ENCODE measurements at places on chromosomes 16 and 17.

- DNase-seq = peak; percentile 91
These were observed 102.6 kb downstream of the ZNF778 start for GRCh38 chr16:89319886-89320781.

DNA sequence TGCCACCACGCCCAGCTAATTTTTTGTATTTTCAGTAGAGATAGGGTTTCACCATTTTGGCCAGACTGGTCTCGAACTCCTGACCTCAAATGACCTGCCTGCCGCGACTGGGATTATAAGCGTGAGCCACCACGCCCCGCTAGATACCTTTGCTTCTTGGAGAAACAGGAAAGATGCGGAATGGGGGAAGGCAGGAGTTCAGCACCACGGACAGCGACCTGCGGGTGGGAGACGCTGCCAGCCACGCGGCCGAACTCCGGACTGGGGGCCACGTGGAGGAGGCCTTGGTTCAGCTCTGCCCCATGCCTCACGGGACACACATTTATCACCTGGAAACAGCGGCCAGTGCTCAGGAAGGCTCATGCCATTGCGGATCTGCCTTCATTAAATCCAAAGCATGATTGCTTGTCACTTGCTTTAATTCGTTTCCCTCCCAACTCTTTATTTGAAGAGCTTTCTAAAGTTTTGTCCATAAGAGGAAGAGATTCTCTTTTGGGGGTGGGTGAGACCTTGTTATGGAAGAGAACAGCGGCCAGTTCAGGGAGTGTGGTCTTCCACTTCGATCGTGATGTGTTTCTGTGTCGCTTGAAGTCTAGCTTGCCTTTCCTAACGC is 219.9 kb downstream of the ENGASE start:
- peak; percentile 27 for DNase-seq

DNA sequence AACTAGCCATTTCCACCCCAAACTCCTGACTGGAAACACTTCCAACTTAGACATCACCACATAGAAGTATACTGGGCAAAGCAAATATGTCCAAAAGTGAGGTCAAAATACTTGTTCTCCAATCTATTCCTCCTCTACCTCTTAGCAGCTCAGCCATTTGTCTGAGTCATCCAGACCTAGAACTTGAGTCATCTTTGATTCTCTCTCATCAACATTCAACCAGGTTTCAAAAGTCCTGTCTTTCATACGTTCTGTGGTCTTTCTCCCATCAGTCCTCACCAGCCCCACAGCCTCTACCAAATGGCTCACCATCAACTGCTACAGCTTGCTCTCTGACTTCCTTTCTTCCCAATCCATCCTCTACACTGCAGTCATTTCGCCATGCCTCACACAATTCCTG is 6.8 kb downstream of the ANKFY1 start:
- peak; percentile 58 for DNase-seq

DNA sequence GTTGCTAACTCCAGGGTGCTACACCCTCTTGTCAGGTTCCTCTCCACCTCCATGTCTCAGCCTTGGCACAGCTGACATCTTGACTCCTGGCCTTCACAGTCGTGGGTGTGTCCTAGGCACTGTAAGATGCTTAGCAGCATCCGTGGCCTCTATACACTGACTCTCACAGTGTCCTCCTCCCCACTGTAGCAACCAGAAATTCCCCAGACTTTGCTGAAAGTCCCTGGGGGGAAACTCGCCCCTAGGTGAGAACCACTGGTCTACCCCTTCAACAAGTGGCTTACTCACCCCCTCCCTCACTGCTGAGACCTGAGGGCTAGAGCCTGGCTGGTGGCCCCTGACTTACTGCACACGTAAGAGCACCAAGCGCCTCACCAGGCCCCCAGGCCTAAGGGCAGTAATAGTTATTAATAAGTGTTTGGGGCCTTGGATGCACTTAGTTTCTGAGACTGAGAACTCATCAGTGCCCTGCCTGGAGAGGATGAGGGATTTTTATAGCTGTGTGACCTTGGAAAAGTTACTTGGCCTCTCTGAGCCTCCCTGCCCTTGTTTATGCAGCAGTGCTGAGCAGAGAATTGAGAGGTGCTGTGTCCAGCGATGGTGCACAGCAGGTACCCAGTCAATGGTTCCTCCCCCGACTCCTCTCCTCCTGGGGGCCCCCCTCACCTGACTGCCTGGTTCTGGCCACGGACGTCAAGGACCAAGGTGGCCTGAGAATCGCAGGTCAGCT is 67.1 kb downstream of the RMI2 start:
- DNase-seq = no peak

- DNase-seq = no peak
These were observed 4.2 kb downstream of the CDR2 start for GRCh38 chr16:22370038-22370820.

GRCh38 chr16:83045790-83046189 is 419.0 kb downstream of the CDH13 start:
- DNase-seq = no peak

DNA sequence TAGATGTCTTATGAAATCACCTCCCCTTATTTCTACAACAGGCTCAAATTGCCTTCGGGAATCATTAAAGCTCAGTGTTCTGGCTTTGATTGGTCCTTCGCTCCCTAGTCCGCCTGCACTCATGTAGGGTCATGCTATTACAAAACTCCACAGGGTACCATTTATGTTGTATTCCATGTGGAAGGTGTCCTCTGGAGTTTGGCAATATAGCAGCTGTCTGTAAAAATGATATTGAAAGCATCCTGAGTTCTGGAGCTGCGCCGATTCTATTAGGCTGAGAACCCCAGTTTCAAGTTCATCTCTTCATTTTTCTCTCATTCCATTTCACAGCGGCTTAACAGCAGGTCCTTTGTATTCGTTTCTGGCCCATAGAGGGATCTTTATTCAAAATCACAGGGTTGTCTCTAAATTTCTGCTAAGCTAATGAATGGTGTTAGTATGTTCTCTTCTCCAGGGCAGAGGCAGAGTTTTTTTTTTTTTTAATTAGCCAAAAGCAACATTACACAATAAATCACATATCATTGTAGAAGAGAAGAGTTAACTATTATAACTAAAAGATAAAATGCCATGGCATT is 71.9 kb upstream of the TEKT1 start:
- no peak for DNase-seq

GRCh38 chr17:28716740-28717577 is 709 bp downstream of the RAB34 start:
- no peak for DNase-seq

GRCh38 chr17:41404024-41404671 is 6.7 kb upstream of the KRT31 start:
- DNase-seq = peak; percentile 100

DNA sequence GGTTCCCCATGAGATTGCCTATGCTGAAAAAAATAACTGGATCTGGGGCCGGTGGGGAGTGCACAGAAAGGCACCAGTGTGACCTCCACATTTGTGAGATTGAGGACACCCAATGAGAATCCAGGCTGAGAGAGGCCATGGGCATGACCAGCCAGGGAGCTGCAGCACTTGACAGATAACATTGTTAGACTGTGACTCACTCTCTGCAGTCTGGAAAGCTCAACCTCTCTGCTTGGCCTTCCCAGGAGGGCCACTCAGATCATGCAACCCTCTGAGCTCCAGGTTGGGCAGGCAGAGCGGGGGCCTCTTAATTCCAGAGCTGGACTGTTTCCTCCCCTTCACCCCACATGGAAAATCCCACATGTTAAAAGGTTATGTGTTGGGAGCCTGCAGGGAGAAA is 30.1 kb downstream of the FZD2 start:
- DNase-seq = peak; percentile 93

GRCh38 chr17:61422116-61422799 is 22.6 kb downstream of the TBX2 start:
- peak; percentile 41 for DNase-seq

DNA sequence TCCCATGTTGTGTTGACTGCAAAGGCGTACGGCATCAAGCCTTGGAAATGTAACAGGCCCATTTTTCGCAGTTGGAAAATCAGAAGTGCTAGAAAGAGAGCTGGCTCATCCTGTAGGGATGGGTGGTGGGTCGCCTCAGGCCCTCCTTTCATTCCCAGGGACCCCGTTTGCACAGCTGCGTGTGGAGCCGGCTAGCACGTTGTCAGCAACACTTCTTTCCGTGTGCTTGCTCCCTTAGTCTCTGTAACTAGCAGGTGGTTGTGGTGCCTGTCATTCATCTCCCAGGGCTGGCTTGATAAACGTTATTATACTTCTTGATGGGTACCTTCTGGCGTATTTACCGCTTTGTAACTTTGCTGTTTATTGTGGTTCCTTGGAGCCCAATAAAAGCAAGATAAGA is 239.0 kb upstream of the CACNG5 start:
- DNase-seq = no peak

DNA sequence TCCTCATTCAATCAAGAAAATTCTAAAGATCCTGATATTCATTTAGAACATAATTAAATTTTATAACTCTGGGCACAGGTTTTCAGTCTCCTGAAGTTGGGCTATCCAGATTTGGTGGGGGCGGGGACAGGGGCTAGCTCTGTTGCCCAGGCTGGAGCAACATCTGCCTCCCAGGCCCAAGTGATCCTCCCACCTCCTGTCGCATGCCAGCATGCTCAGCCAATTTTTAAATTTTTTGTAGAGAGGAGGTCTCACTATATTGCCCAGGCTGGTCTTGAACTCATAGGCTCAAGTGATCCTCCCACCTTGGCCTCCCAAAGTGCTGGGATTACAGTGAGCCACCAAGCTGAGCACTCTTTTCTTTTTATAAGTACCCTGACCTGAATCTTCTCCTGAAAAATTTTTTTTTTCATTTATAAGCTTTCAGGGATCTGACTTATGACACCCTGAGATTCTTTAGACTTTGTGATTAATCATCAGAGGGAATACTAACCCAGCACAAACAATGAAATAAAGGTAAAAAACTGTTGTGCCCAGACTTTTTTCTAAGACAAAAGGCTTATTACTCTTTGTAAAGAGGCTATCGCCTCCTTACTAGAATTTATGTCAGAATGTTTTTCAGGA is 62.6 kb downstream of the TUBD1 start:
- peak; percentile 67 for DNase-seq

DNA sequence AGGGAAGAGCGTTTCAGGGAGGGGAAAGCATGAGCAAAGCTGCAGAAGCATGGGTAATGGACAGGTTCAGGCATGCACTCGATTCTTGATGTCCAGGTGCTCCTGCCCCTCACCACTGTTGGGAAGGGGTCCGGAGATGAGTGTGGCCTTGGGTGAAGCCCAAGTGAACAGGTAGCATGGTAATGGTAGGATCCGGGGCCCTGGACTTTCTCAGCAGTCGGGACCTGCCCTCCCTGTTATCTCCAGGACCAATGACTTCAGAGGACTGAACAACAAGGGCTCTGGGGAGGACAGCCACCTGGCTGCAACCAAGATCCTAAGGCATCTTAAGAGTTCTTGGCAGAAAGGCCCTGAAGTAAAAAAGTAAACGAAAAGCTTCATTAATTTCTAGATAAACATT is 306.8 kb downstream of the CPPED1 start:
- DNase-seq = no peak

DNA sequence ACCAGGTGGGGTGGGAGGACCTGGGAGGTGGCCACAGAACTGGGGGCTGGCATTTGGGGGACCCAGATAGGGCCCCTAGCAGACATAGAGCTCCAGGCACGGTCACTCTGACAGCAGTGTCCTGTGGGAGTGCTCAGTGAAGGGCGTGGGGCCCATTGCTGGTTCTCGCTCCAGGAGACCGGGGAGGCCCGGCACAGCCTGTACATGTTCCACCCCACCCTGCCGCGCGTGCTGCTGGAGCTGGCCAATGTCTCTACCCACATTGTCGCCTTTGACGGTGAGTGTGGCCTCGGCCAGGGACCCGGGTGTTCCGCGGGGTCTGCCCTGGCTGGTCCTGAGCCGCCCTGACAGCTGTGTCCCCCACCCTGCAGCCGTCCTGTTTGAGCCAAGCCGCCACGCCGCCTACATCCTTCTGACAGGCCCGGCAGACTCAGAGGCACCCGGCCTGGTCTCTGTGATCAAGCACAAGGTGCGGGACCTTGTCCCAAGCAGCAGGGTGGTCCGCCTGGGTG is 11.2 kb downstream of the RGS11 start:
- no peak for DNase-seq

DNA sequence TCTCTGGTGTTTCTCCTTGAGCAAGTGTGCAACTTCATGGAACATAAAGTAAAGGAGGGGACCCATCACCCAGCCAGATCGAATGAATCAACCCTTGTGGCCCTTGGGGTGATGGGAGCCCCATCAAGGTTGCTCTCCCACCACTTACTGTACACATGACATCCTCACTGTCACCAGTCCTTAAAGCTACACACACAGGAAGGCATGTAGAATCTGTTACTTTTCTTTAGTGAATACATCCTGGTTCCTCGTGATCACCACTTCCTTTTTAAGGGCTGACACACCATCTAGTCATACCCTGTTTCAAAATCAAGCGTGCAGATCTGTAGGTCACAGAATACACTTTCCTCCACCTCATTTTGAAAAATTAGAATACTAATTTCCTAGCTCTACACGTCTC is 22.6 kb upstream of the MPHOSPH6 start:
- DNase-seq = peak; percentile 94

DNA sequence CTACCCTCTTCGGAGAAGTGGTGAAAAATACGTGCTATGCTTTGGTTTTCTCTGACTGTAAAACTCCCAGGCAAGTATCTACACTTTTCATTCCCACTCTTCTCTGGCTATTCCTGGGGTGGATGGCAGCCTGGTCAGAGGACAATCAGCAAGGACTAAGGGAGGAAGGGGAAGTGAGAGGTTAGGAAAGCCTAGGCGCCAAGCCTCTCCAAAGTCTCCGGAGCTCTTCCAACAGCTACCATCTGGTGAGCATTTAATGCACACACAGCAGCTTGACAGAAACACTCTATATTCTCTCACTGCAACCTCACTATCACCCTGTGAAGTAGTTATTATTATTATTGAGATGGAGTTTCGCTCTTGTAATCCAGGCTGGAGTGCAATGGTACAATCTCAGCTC is 65.1 kb downstream of the WSCD1 start:
- no peak for DNase-seq

GRCh38 chr17:80260791-80261158 is at the start of gene RNF213:
Gene RNF213 (plus strand): TSS chr17:80260852. CDS start chr17:80263682, 2,830 bp downstream.
- DNase-seq = no peak

DNA sequence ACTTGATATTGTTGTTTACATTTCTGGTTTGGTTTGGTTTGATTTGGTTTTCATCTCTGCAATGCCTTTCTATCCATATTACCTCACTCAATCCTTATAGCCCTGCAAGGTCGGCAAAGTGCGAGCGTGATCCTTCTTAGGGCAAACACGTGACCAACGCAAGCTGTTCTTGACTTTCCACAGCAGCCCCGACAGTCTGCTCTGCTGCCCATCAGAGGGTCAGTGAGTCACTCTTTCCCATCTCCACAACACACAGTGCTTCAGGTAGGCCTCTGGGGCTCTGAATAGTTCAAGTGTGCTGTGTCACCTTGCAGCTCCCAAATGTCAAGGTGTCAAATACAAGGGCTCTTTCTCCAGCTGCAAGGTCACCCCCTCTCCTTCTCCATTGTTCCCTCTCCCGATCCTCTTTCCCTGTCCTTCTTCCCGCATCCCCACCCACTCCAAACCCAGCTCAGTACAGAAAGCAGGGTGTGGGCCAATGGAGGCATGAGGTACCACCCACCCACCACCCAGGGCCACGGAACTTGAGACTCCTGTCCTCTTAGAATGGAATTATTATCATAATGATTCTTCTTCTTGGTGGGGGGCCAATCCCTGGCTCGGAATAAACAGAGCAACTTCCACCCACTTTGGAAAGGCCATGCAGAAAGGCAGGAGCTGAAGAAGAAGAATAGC is 139.7 kb downstream of the SLC39A11 start:
- DNase-seq = no peak

GRCh38 chr17:73317513-73318426 is 6.0 kb upstream of the CDC42EP4 start:
- no peak for DNase-seq
